ENCODE measurements at places on chromosomes 3 and 15.
A peak's percentile ranks its signal among the peaks of the same experiment; 100 is the strongest.

DNA sequence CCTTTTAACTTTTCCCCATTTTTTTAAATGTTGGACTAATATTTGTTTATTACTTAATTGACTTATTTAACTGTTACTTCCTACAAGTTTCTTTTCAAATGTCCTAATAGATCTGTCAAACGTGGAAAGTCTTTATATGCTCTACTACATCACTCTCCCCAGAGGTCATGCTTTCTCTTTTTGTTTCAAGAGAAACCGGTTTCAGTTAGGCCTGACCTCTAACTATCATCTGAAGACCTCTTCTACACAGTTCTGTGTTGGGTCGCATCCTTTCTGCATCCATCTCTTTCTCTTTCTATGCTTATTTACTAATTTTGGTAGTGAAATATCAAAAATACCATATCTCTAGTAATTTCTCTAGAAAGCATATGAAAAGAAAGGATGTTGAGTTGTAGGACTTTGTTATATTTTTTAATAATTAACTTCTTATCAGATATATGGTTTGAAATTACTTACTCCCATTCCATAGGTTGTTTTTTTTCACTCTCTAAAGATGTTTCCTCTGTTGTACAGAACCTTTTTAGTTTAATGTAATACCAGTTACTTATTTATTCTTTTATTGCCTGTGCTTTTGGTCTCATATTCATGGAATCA is 781.2 kb upstream of the ARPP21 start:
- no peak for DNase-seq

- DNase-seq, result no peak
Observed at GRCh38 chr3:27680517-27681246, 41.4 kb downstream of the EOMES start.

DNA sequence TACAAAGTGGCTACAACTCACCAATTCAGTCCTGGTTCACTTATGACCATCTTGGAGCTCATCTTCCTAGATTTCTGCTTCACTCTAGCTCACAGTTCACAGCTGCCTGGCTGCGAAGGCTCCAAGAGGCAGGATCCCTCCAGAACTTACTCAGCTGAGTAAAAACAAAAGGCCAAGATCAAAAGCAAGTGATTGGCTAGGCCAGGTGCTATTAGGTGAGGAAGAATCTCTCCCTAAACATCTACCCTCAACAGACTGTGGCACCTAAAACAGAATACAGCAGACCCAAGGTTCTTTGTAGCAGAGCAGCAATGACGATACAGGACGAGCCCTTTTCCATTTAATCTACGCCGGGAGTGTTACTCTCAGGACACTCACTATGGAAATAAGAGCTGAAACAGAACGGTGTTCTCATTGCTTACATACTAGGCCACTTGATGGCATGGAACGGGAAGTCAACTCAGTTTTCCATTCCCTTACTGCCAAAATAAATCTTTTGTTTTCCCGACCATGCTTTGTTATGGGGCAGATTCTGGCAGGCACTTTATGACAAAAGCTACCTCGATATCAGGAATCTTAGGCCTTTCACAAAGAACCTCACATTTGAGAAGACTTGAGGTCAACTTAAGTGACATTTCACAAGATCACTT is 901 bp downstream of the ICE2 start:
- DNase-seq, result no peak

GRCh38 chr3:187518616-187519015 is 150.4 kb downstream of the RTP4 start:
- no peak for DNase-seq

DNA sequence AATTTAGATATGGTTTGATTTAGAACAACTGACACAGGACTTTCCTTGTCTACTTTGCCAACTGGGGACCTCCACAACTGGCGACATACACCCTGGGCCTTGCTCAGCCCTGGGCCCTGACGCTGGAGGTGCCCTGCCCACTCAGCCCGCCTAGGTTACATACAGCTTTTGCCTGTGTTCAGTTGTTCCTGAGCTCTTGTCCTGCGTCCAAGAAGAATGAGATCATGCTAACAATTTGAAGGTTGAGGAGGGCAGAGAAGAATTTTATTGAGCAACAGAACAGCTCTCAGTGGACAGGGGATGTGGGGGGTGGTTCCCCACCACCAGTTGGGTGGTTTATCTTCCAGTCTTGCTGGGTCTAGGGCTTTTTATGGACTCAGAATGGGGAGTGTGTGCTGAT is 67.9 kb downstream of the IQCH start:
- DNase-seq, result no peak

GRCh38 chr3:191435981-191436380 is 25.0 kb upstream of the PYDC2 start:
- DNase-seq, result no peak

DNA sequence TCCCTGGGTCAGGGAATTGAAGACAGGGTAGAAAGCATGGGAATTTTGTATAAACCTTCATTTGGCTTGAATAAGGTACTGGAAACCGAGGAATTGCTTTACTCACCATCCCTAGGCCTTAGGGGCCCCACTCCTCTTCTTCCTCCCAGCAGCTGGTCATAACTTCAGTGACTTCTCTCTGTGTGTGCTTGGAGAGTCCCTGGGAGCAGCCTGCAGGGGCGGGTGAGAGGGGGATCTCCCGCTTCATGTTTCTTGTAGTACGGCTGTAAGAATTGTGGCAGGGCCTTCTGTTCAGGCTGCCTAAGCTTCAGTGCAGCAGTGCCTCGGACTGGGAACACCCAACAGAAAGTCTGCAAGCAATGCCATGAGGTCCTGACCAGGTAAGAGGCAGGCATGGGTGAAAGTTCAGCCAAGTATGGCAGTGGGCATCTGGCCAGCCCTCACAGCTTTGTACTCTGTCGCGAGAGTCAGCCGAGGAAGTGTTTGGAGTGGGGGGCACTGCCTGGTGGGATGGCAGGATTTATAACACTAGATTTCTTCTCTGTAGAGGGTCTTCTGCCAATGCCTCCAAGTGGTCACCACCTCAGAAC is 1.7 kb upstream of the DNAJC17 start:
- DNase-seq, result no peak

DNA sequence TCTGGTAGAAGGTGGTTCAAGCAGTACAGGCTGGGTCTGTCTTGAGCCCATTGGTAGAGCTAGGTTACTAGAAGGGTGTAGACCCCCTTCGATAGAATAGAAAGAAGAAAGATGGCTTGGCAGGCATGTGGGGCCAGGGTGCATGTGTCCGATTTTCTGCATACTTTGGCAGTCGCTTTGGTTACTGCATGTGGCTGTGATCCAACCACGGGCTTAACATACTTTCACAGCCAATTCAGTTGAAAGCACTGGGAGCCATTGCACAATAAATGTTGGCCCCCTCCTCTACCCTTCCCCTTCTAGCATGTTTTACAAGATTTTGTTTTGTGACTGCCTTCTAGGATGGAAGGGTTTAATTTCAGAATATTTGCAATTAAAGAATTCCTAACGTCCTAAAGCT is 7.2 kb downstream of the ARID3B start:
- no peak for DNase-seq

GRCh38 chr3:79551997-79552396 is 215.8 kb downstream of the ROBO1 start:
- DNase-seq, result no peak

DNA sequence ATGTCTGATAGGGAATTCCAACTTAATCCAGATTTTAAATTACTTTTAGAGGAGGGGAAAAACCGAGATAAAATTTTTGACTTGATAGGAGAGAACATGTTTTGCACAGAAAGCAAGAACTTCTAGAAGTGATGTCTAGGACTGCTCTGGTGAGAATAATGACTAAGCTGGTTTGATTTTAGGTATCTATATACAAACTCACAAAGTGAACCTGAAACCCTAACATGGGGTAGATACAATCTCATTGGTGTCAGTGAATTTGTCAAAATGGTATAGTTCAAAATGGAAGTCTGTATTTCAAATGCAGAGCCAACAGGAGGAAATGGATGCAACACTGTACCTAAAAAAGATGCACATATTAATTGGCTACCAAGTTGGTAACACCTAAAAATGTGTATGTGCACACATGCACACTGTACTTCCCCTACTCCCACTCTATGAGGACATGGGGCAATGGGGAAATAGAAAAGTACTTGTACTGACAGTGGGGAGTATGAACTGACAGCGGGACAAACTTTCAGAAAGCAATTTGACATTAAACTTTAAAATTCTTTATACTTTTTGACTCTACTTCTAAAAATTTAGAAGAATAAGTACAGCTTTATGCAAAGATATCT is 53.0 kb downstream of the NR1I2 start:
- no peak for DNase-seq

GRCh38 chr3:122930063-122930997 is 97.2 kb downstream of the SEMA5B start:
- DNase-seq, result no peak

GRCh38 chr3:127808197-127808596 is 14.1 kb downstream of the MGLL start:
- DNase-seq, result no peak

- DNase-seq, result no peak
Observed at GRCh38 chr3:107796791-107797190, 274.0 kb downstream of the BBX start.

- peak; percentile 83 for DNase-seq
Observed at GRCh38 chr15:34437687-34438086, at the start of gene GOLGA8A. Gene GOLGA8A (minus strand): TSS chr15:34437808. CDS start chr15:34389691, 48,117 bp downstream.

- no peak for DNase-seq
Observed at GRCh38 chr3:52177701-52178042, 20.3 kb upstream of the ALAS1 start.

DNA sequence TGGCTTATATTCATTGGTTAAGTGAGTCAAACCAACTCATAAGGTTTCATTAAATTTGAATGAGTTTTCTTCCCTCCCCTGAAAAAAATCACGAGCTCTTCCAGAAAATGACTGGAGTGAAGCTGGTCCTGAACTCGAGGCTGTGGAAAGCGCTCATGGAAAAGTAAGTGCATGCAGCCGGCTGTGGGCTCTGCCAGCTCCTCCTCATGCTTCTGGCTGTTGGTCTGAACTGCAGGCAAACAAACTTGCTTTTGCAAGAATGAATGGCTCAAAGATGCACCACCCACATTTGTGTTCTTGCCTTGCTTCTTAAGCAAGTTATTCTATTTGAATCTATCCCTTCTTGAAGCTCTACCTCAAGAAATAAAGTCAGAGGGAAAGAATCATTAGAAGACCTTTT is 6.2 kb downstream of the ETV5 start:
- DNase-seq, result no peak

DNA sequence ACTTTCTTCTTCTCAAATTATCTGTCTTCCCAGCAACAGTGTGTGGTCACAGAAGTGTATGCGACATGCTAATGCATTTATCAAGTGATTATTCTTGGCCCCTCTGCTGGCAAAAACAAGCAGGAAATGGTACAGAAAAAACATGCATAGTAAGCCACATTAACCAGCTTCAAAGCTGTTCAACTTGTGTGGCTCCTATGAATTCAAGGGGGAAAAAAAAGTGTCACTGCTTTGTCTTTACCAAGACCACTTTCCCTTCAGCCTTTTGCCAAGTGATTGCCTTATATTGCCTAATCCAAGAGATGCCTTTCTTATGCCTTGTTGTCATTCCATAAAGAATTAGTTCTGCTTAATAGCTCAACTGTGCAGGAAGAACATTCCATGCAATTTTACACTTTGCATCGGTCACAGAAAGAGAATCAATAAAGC is 39.1 kb downstream of the PRTG start:
- no peak for DNase-seq

GRCh38 chr15:71494563-71495397 is 315.6 kb upstream of the NR2E3 start:
- DNase-seq, result no peak

- DNase-seq, result no peak
Observed at GRCh38 chr15:38876621-38877020, 312.0 kb upstream of the RASGRP1 start.

DNA sequence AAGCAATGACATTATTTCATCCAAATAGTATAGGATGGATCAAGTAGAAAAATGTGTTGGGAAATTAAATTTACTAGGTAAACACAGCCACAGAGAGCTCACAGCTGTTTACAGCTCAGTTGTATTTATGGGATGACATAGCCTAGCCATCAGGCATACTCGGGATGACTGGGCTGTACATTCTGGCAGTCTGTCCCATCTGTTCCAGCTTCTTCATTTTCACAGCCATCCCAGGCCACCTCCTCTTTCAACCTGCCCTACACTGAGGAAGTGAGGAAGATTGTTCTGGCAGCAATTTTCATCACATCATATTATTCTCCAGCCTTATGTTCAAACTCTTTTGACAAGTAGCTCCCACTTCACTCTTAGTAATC is 98.4 kb upstream of the PFN2 start:
- DNase-seq, result no peak

DNA sequence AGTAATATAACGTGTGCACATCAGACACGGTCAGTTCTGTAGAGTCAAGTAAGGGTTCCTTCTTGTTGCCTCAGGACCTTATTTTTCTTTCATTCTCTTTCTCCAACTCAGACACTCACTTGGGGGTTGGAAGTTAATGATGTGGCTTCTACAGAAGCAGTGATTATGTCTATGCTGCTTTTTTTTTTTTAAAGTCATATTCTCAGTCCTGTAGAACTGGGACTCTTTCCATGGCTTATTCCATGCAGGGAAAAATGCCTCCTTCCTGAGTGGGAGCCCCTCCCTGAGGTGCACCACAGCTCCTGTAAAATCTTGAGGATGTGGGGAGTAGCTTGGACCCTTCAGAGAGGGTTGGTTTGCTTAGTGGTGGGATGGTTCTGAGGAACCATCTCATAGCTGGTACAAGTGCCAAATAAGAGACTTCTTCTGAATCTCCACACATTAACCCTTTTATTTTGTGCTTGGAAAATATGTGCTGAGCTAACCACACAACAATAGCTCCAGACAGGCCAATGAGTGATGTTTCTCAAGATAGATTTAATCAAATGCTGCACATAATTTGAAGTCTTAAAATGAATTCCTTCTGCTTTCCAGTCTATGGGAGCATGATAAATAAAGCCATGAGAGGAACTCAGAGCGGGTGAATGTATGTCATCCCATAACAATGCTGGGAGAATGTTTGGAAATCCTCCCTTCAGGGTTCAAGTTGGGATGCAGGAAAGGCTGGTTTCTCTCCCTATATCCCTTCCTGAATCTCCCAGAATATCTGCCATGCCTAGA is 23.3 kb upstream of the FSTL1 start:
- DNase-seq, result no peak

DNA sequence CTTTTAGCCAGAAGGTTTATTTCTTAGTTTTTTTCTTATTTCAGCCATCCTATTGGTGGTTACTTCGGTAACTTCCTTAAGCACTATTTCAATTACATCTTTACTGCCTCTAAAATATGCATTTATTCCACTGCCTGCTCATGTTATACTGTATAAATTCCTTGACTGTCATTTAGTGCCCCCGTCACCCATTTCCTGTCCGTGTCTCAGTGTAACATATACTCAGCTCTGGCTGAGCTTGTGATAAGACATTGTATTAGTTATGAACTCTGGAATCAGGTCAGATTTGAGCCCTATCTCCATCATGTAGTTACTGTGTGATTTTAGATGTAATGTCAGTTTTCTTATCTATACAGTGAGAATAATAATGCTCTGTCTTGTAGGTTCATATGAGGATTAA is 24.2 kb downstream of the PIAS1 start:
- DNase-seq, result no peak

GRCh38 chr3:146968204-146968651 is 363.1 kb upstream of the PLSCR5 start:
- DNase-seq, result no peak

- no peak for DNase-seq
Observed at GRCh38 chr3:13009946-13010315, 63.3 kb downstream of the IQSEC1 start.

GRCh38 chr3:27312044-27312668 is 57.0 kb downstream of the NEK10 start:
- no peak for DNase-seq

GRCh38 chr15:95302206-95302605 is 1028.3 kb upstream of the NR2F2 start:
- DNase-seq, result no peak

Data from stimulated activated CD4-positive, alpha-beta T cell treated with anti-CD3 and anti-CD28 coated beads, TNF-alpha, amount 100 ng/mL, for 4 hours (primary cell).